ENCODE measurements at places on chromosomes 3 and 15.

DNA sequence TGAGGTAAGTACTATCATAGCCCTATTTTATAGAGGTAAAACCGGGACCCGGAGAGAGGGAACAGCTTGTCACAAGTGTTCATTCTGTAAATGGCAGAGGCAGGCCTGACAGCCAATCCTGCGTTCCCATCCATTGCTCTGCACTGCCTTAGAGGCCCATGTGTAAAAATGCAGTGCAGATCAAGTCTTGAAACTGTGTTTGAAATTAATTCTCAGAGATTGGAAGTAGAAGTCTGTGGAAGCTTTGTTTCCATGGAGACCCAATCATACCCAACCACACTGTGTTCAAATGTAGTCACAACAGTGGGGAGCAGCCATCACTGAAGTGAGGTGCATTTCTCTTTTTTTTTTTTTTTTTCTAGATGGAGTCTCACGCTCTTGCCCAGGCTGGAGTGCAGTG is 13.1 kb upstream of the DNASE1L3 start:
- DNase-seq, result no peak

DNA sequence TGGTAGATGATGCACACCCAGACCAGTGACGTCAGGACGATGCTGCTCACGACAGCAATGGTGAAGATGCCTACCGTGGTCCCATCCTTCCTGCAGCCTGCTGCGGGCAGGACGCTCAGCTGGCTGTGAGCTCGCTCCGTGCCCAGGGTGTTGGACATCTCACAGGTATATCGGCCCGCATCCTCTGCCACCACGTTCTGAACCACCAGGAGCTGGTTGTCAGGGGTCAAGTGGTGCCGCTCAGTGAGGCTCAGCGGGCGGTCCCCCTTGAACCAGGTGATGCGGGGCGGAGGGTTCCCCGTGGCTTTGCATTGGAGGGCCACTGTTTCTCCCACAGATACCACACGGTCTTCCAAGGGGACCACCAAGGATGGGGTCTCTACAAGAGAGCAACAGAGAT is 117.8 kb downstream of the LRIG1 start:
- DNase-seq, result no peak

DNA sequence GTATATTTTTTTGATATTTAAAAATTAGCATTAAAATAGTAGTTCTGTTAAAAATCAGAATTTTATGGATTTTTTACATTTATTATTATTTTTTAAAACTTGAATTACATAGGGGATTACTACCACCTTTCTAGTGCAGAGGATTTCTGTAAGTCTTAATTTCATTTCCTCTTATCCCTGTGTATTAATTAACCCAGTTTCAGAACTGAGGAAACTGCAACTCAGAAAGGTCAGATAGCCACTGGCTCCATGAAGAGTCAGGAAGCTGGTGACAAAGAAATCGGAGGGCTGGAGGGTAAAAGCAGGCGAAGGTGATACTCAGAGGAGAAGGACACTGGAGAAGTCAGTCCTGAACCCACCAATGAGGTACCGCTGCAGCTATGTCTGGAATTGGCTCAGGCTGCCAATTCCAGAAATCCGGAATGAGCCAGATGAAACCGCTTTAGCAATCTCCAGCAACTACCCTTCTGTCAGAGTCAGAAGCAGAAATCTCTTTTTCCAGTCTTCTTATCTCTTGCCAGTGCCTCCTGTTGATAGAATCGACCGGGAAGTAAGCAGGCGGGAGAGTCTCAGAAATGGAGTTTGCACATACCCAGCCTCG is 308.5 kb downstream of the SV2B start:
- DNase-seq, result peak; percentile 20

DNA sequence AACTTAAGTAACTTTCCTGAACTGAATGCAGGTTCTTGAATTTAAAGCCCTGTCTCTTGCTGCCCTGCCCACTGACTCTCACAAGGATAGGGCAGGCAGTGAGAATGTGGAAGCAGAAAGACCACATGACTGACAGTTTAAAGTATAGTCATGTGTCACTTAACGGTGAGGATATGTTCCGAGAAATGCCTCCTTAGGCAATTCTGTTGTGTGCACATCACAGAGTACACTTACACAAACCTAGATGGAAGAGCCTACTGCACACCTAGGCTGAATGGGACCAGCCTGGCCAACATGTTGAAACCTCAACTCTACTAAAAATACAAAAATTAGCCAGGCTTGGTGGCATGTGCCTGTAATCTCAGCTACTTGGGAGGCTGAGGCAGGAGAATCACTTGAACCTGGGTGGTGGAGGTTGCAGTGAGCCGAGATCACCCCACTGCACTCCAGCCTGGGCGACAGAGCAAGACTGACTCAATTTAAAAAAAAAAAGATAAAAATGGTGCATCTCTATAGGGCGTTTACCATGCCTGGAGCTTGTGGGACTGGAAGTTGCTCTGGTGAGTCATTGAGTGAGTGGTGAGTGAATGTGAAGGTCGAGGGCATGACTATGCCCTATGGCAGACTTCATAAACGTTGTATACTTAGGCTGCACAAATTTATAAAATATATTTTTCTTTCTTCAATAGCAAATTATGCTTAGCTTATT is 18.9 kb upstream of the COPG1 start:
- DNase-seq, result no peak

GRCh38 chr3:78868570-78868969 is 899.2 kb downstream of the ROBO1 start:
- no peak for DNase-seq

DNA sequence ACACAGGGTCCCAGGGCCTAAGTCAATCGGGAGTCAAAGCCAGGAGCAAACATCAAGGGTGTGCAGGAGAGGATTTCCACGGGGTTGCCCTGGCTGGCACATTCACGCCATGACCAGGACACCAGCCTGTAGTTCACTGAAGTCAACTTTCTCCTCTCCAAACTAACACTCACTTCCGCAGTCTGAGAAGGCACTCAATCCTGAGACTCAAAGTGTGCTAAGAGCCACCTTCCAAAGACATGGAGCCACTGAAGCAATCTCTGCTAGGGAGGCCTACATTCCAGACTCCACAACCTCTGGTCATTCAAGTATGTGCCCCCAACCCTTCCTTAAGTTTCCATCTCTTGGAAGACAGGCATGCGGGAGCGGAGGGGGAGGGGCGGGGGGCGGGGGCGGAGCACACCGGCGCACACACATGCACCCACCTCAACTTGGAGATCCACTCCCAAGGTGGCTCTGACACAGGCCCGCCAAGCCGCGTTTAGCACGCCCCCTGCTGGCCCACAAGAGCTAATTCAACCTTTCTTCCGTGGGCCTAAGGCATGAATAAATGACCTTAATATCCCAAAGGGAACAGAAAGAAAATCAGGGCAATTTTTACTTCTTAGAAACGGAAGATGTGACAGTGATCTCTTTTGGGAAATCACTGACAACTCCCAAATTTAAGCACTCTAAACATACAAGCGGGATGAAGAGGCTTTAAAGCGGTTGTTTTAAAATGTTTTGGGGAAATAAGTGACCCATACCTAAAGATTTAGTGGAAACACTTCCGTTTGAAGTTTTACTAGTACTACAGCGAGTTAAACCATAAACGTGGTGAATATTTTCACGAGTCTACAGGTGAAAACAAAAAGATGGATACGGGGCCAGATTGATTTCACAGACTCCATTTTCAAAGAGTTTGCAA is 162.5 kb upstream of the CHRNA7 start:
- peak; percentile 46 for DNase-seq

GRCh38 chr3:29438580-29438979 is 157.7 kb downstream of the RBMS3 start:
- DNase-seq, result no peak

GRCh38 chr3:104575634-104576033 is 791.1 kb upstream of the ALCAM start:
- DNase-seq, result no peak

- no peak for DNase-seq
Observed at GRCh38 chr3:108475220-108475782, 35.1 kb downstream of the MYH15 start.

DNA sequence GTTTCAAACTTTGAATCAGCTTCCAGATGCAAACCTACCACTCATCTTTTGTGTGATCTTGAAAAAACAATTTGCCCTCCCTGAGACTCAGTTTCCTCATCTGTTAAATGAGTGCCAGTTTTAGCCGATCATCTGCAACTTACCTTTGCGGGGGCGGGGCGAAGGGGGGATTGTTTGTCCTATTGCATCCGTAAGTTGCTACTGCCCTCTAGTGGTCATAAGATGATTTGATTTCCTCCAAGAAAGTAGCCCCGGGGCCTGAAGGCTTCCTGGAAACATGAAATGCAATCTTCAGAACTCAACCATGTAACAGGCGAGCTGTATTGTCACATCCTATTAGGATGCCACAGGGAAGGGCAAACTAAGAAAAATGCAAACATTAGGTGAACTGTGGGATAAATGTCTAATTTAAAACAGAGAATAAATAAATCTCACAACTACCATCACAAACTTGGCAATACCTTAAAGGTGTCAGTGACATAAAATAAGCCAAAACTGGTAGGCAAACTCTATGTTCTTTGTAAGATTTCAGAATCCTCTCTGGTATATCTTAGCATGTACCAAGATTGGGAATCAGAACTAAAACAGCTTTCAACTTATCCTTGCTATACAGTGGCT is 63.5 kb upstream of the CLDN18 start:
- peak; percentile 38 for DNase-seq

DNA sequence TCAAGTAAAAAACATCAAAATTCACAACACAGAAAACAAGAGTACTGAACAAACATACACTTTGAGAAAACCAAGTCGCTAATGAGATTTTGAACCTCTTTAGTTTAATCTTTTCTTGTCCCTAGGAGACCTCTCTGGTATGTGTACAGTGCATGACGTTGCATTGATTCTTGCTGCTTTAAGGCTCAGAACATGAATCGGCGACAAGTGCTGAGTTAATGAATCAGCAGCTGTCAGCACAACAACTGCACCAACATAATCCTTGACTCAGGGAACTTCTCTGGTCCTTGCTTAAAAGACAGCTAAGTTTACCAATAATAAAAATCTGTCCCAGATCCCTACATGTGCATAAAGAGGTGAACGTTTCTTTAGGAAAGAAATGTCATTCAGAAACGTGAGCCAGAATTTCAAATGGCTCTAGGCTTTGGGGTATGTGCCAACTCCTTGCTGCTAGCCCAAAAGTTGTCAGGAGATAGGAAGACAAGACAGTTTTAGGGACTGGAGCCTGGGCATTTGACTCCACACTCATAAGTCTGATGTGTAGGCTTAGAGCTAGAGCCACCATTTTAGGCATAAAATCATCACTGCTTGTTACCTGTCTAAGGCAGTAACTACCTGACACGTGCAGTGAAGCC is 86.9 kb downstream of the IL5RA start:
- DNase-seq, result no peak

GRCh38 chr3:140898340-140899180 is 43.1 kb upstream of the SLC25A36 start:
- DNase-seq, result no peak

GRCh38 chr15:65156692-65157091 is 23.1 kb upstream of the PDCD7 start:
- no peak for DNase-seq

- DNase-seq, result no peak
Observed at GRCh38 chr3:126161309-126161708, 19.1 kb downstream of the ALDH1L1 start.

GRCh38 chr3:29363110-29363509 is 82.2 kb downstream of the RBMS3 start:
- DNase-seq, result no peak

GRCh38 chr3:127702151-127702578 is 29.4 kb downstream of the ABTB1 start:
- DNase-seq, result peak; percentile 48

DNA sequence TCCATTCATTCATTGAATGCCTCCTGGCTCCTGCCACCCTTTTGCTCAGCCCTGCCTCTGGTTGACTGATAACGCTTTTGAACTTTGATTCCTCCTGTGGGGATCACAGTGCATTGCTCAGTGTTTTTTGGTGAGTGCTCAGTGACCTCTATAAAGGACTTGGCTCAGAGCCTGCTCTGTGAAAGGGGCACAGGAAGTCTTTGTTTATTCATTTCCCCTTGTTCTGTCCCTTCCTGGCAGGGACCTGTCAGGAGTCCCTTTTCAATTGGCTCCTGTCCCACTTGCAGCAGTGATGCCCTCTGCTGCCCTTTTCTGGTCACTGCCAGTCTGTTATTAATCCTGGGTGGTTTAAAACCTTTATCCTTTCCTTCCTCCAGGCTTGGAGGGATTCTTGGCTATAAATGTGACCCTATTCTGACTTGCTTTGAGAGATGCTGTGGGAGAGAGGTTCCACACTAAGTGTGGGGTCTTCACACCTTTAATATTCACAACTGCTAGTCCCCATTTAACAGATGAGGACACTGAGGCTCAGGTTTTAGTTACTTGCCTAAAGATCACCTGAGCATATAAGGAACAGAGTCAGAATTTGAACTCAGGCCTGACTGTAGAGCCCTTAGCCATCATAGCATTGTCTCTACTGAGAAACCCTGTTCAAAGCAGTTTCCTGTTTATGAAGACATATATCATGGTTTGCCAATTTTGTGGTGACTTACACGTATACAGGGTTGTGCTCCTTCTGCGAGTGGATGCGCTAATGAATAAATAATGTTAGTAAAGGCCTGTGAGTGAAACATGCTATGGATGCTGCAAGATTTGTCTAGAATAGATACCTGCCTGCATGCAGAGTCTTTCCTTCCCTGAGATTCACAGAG is 23.2 kb upstream of the TATDN2 start:
- DNase-seq, result peak; percentile 68

DNA sequence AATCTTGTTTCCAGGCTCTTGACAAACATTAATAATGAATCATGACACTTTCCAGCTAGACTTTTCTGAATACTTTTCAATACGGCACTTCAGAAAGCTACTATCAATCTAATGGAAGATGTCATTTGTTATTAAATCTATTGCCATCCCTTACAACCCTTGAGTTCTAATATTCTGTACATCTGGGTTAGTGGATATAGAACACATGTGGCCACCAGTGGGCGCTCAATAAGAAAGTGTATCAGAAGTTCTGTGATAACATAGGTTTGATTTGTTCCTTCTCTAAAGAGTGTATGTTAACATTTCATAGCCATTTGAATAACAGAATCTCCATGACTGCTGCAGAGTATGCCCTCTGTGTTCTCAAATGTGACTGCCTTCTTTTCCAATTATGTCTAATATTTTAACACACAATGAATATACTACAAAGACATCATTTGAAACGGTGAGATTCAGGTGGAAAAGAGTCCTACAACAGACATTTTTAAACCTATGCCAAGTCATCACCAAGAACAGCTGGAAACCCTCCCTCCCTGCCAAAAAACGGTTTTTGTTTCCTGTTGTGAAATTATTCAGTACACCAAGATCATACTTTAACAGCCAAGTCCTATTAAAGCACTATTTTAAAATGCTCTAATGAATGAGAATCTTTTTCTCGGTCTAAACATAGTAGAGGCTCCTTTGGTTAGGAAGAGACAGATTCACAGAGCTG is 22.2 kb downstream of the ALDH1A2 start:
- DNase-seq, result peak; percentile 57

DNA sequence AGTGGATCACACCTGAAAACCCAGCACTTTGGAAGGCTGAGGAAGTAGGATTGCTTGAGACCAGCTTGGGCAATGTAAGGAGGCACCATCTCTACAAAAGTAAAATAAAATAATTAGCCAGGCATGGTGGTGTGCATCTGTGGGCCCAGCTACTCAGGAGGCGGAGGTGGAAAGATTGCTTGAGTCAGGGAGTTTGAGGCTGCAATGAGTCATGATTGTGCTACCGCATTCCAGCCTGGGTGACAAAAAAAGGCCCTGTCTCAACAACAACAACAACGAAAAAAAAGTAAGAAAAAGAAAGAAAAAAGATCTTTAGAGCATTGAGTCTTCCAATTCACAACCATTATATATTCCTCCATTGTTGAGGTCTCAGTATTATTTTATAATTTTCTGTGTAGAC is 192.4 kb upstream of the DPH6 start:
- no peak for DNase-seq
